Femur (tissue), 1 donor: ENCODE measurements at places on chromosomes 11 and 22.

- no peak for DNase-seq
These were observed 4.7 kb downstream of the RIBC2 start for GRCh38 chr22:45418056-45418769.

DNA sequence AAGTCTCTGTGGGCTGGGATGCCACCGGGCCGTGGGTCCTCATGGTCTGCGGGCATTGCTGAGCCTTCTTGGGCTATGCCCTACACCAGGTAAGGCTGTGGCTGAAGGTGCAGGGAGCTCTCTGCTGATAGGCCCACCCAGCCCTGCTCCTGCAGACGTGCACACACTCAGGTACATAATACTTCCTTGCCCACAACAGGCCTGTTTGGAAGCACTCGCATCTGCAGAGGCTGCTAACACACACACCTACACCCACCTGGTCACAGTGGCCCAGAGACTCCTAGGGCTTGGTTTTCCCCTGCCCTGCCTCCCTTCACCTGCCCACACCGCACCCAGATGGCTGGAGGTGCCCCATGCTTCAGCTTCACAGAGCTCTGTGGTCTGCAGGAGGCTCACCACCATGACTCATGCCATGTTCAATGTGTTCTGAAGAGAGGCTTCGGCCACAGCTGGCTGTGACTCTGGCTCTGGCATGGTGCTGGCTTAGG is 72.8 kb upstream of the KCNQ1OT1 start:
- no peak for DNase-seq

GRCh38 chr22:37672206-37672919 is 3.1 kb upstream of the LGALS1 start:
- no peak for DNase-seq

- DNase-seq = no peak
These were observed 626.3 kb upstream of the ANO5 start for GRCh38 chr11:21566521-21567117.

- no peak for DNase-seq
These were observed 47.4 kb upstream of the SEPTIN5 start for GRCh38 chr22:19666673-19667593.

GRCh38 chr11:69609351-69609750 is 31.6 kb upstream of the CCND1 start:
- DNase-seq = no peak

GRCh38 chr22:23613193-23613972 is 18.7 kb downstream of the DRICH1 start:
- no peak for DNase-seq

DNA sequence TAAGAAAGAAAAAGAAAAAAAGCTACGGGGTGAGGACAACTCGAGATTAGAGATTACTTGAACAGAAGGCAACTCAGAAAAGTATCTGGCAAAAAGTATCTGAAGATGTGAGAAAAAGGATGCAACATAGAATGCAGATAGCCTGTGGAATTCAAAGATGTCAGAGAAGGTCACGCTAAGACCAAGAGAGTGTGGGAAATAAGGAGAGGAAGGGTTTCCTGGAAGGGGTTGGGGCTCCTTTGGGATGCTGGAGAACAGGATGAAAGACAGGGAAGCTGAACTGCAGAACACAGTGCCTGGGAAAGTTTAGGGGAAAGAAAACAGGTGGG is 1.2 kb downstream of the GUCY1A2 start:
- no peak for DNase-seq

GRCh38 chr22:50306753-50307749 is at the start of gene PLXNB2:
Gene PLXNB2 (minus strand): TSS chr22:50307646. CDS start chr22:50290584, 17,062 bp downstream.
- peak; percentile 91 for DNase-seq

DNA sequence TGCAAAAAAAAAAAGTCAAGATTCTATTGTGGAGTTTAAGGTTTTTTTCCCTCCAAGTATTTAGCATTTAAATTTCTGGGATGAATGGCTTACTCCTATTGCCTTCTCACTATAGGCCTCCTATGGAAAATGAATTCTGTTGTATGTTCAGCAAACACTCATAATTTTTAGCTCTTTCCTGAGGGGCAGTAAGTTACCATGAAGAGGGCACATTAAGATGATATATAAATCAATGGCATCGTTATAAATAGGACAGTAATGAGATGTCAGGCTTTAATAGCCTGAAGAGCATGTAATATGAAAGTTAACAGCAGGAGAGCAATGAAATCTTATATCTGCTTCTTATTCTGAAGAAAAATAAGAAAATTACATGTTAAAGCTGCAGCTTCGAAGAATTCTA is 32.9 kb downstream of the C11orf87 start:
- DNase-seq = no peak

DNA sequence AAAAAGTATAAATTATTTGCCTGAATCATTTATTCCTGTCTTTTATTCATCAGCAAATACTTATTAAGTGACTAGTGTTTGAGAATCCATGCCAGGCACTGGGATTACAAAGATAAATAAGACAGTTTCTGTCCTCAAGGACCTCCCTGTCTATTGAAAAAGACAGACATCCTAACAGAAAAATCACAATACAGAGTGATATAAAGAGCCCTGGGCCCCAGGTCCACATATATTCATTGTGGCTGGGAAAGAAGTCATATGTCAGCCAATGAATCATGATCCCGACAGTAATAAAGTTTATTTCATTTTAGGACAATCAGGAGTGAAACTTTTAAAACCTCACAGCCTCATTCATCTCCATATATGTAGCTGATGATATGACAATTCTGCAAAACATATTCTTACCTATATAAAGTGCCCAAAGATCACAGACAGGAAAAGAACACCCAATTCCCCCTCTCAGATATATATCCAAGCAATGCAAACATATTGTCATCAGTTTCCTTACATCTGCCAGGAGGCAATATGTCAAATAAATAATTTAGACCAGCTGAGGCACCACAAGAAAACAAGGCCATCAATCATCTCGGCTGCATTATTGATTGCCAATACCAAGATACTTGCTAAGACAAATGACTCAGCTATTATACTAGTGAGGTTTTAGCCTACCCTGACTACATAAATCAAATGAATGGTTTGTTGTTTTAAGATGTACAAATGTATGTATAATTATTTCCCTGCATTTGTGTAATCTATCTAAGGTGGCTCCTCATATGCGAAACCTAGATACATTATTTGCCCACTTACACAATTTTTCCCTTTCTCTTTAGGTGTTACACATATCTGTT is 590.9 kb upstream of the API5 start:
- DNase-seq = no peak

DNA sequence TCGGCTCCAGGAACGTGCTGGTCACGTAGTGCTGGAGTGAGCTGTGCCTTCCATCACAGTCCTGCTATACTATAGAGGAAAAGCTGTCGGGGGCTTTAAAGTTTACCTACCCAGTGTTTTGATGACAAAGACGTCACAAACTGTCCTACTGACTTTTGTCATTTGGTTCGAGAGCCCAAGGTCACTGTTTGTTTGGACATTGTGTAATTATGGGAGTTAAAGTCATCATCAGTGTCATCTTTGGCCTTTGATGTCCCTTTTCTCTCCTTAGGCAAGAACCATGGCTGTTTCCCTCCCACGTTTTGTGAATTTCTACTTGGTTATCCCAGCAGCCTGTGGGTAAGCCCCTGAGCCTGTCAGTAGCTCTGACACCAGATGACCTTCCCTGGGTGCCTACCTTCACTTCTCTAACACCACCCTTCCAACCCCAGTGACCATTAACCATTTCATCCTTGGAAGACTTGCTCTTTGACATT is 59.3 kb downstream of the SLC1A2 start:
- no peak for DNase-seq

GRCh38 chr11:8652140-8652539 is 30.3 kb downstream of the TRIM66 start:
- no peak for DNase-seq

DNA sequence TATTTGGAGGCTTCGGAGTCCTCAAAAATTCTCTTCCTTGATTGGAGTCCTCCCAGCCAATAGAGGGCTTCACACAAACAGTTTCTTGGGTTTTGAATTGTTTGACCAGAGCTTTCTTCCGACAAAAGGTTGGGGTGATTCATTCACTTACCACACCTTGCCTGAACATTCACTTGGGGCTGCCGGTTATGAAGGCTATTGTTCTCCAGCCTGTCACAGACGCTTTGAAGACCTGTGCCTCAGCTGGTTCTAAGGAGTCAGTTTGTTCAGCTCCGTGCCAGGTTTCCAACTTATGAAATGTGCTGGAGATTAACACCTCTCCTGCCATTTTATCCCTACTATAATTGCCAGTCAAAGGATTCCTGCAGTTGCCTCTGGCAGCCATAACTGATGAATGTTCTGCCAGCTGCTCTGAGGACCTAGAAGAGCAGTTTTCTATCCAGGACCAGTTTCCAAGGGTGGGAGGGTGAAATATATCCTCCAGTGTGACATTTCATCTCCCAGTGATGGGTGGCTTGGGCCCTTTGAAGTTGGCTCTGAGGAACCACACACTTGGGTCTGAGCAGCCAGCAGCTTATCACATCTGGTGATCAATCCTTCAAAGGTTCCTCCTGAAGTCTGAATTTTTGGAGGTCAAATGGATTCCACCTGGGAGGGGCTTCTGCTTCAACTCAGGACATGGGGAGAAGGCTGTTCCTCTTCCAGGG is 31.4 kb downstream of the LIMK2 start:
- DNase-seq = no peak

DNA sequence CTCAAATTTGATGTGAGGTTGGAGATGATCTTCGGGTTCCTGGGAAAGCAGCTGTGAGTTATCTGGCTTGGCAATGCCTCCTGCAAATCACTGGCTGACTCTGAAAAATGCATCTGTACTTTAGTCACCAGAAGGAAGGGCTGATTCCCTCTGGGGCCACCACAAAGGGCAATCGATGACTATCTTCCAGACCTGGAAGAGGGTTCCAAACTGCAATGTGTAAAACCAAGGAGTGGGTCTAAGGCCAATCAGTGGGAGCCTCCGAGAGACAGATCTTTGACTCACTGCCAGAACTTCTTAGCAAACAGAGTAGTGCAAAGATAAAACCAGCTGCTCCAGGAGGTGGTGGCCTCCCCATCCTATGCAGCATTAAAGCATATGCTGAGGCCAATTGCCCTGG is 29.1 kb upstream of the PAK1 start:
- DNase-seq = peak; percentile 29

DNA sequence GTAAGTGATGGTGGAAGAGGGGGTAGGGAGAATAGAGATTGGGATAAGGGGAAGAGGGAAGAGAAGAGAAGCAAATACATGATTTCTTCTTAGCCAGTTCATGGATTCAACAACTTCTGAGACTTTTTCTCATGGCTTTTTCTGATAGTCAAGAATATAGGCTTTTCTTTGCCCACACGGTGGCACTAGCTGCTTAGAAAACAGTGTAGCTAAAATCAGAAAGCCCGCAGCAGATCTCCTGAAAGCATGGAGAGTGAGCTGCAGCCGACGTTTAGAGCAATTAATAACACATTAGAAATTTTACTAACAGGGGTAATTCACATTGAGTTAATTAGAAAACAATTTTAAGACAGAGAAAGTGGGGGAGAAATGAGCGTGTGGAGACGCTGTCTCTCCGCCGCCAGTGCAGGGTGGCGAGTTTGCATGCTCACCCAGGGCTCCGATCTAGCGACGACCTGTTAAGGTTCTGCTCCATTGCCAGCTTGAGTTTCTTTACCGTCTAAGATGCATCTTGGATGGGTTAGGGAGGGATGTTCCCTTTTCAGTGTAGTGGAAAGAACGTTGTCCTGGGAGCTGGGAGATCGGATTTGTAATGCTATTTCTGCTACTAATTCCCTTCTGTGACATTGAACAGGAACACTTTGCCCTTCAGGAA is 3.3 kb upstream of the RAG1 start:
- DNase-seq = peak; percentile 69

DNA sequence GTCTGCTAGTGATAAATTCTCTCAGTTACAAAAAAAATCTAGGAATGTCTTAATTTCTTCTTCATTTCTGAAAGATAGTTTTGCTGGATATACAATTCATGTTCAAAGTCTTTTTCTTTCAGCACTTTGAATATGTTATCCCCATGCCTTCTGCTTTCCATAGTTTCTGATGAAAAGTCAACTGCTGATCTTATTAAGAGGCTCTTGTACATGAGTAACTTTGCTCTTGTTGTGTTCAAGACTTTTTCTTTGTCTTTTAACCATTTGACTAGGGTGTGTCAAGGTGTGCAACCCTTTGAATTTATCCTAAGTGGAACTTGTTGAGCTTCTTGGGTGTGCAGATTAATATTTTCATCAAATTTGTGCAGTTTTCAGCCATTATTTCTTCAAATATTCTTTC is 22.1 kb upstream of the ACCSL start:
- no peak for DNase-seq

DNA sequence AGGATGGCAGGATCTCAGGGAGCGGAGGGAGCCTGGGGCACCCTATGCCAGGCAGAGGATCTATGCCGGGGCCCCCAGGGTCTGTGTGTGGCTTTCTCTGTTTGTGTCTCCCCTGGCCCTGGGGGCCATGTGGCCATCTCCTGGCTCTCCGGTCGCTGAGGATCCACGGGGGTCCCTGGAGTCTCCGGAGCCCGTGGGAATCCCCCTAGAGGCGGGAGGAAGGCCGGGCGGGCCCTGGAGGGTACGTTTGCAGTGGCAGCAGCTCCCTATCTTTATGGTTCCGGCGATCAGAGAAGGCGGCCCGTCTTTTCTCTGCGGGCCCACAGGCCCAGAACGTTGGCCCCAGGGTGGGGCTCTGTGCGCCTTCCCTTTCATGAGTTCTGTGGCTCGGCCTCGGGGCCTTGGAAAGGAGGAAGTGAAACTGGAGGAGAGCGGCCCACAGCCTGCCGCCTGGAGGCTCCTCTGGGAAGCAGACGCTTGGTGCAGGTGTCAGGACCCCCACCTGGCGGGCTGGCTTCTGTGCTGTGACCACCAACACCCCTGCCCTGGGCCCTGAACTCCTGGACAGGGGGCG is 82.1 kb downstream of the KCNQ1 start:
- DNase-seq = peak; percentile 70

DNA sequence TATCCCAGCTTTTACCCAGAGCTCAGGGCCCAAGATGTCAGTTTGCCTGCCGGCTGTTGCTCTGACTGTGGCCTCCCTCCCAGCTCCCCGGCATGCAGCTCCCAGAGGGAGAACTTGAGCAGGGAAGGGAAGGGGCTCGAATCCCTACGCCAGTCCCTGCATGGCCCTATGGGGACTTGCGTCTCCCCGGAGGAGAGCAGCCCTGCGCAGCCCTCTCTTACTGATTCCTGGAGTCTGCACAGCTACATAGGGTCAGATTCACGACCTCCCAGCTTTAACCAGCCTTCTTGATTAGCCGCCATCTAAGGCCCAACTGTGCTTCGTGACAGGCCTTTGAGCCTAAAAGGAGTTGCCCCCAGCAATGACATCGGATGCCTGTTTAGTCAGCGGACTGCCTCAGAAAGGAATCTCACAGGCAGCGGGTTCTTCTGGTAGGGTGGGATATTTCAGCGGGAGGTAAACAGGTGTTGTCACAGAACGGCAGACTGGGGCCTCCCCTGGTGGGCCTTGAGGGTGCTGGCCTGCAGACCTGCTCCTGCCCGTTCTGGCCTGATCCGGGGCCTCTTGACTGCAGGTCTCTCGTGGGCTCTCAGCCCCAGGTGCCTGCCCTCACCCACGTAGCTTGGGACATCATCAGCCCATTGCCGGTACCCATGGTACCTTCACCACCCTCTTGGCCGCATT is 43.8 kb upstream of the KCNQ1OT1 start:
- peak; percentile 19 for DNase-seq
